ENCODE measurements at places on chromosomes 4 and X.

GRCh38 chrX:30612250-30612655 is 34.7 kb upstream of the TASL start:
- DNase-seq: no peak

DNA sequence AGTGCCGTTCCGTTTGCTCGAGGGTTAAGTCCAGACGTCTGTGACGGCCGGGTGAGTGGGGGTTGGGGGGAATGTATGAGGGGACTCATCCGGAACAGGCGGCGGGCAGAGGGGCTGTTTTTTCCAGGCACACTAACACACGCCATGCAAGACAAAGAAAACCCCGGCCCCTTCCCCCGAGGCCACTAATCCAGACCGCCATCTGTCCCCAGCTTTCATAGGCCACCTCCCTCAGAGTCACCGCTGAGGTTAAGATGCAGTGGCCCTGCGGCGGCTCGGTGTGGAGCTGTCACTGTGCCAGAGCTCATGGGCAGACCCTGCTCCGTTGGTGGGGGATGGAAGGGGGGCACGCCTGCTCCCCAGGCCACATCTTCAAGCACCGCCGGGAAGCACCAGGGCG is 34.1 kb downstream of the SORCS2 start:
- no peak for DNase-seq

GRCh38 chrX:22122510-22122909 is 90.4 kb downstream of the PHEX start:
- DNase-seq: no peak

GRCh38 chr4:118087366-118087765 is 53.1 kb downstream of the NDST3 start:
- no peak for DNase-seq

DNA sequence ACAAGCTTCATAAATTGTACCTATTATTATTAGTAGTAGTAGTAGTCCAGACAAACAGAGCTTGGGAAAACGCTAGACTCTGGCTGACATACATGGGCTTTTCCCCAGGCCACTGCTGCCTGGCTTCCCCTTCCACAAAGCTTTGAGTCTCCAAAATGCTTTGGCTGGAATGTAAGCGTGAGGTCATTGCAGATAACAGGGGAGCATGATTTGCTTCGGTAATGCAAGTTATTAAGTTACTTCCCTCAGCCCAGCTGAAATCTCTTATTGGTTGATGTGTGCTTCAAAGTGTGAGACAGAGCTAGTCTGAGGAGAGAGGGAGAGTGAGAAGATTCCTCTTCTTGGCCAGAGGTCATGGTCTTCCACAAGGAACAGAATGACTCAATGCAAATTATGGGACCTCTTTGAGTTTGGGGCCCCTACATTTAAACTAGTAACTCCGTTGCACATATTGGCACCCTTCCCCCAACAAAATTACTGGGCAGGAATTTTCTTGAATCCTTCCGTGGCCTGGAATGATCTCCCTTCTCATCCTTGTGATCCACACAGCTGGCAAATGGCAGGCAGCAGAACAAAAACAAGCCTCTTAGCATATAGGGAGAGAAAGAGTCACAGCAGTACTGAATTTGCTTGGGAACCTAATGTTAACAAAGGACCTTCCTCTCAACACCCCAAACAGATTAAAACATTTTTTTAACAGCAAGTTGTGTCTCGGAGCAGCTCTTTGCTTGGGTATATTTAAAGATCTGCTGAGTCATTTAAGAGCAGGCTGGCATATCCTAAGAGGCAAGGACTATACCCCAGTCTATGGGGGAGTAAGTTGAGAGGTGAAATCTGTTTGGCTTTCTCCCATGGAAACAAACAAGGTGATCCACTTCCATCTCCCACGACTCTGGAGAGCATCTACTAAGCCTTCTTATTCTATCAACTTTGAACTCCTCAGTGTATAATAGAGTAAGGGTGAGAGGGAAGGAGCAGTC is 19.9 kb downstream of the AR start:
- DNase-seq: no peak

GRCh38 chrX:13487731-13488505 is 81.5 kb upstream of the EGFL6 start:
- DNase-seq: peak; percentile 38

DNA sequence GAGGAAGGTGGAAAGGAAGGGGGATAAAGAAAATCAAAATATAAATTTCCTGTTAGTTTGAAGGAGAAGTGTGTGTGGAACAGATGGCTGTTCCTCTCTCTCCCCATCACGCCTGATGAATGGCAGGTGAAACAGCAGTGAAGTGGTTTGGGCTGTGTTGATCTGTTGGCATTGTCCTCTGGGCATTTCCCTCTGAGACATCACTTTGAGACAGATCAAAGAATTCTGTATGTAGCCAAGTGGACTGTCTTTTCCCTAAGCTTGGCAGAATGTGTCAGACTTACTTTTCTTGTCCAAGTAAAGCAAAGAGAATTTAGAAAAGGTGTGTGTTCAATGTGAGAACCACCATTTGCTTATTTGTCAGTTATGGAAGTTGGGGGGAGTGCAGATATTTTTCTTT is 47.5 kb downstream of the SEPTIN11 start:
- DNase-seq: no peak

DNA sequence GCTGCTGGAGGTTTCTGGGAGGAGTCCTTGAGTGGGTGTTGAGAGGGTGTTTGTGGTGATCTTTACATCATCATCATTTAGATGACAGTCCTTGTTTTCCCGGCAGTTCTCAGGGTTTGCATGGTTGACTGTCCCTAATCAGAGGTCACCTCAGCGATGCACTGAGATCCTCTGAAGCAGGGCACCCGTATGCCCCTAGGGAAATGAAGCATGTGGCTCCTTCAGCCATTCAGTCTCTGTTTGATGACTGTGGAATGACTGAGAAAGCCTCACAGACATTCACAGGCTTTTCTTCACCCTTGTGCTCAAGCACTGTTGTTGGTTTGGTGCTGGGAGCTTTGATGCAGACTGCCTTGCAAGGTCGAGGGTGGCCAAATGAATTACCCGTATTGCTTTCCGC is 474.7 kb downstream of the SPRY1 start:
- DNase-seq: no peak
